ENCODE measurements at places on chromosomes 3 and 15. TPM values are rescaled to one million over a fixed set of nuclear protein-coding genes. Genes with fewer than 3 reads are reported as not detected.

- DNase-seq: no peak
Measured at GRCh38 chr3:121072133-121072532, 164.1 kb downstream of the STXBP5L start.

The FILIP1L gene
- 25.6 TPM for total RNA-seq

The BNC1 gene
- total RNA-seq: not detected

GRCh38 chr15:64284042-64284441 is 71.9 kb downstream of the CSNK1G1 start:
- DNase-seq: no peak

DNA sequence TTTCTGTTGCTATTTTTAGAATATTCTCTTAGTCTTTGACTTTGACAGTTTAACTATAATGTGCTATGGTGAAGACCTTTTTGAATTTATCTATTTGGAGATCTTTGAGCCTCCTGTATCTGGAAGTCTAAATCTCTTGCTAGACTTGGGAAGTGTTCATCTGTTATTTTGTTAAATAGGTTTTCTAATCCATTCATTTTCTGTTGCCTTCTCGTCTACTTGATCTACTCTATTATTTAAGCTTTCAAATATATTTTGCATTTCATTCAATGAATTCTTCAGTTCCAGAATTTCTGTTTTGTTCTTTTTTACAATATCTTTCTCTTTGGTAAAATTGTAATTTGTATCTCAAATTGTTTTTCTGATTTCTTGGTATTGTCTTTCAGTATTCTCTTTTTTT is 47.8 kb downstream of the LEKR1 start:
- DNase-seq: no peak

DNA sequence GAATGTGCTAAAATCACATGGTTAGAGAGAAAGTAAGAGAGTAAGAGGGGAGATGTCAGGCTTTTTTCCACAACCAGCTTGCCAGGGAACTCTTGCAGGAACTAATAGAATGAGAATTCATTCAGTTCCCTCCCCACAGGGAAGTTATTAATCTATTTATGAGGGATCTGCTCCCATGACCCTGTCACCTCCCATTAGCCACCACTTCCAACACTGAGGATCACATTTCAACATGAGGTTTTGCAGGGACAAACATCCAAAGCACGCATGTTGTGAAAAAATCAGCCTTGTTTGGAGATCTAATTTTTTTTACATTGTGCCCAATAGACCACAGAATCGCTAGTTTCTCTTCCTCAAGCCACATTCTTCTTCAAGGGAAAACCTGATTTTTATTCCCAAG is 904.0 kb downstream of the TBL1XR1 start:
- no peak for DNase-seq

- DNase-seq: no peak
Measured at GRCh38 chr3:36677331-36678007, 86.9 kb downstream of the DCLK3 start.

DNA sequence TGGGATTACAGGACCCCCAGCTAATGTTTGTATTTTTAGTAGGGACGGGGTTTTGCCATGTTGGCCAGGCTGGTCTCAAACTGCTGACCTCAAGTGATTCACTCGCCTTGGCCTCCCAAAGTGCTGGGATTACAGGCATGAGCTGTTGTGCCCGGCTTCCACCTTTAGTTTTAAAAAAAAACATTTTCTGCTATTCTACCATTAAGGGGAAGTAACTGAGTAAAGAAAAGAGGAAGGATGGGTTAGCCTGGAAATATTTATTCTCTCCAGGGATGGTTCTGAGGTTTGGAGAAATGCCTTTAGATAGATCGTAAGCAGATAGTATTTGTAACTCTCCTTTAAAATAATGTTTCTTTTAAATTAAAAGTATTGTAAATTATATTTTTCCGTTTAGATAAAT is 3.1 kb downstream of the AP4E1 start:
- no peak for DNase-seq

The DUOXA2 gene
- not detected for total RNA-seq

The SEMA5B gene
- 19.8 TPM for total RNA-seq

DNA sequence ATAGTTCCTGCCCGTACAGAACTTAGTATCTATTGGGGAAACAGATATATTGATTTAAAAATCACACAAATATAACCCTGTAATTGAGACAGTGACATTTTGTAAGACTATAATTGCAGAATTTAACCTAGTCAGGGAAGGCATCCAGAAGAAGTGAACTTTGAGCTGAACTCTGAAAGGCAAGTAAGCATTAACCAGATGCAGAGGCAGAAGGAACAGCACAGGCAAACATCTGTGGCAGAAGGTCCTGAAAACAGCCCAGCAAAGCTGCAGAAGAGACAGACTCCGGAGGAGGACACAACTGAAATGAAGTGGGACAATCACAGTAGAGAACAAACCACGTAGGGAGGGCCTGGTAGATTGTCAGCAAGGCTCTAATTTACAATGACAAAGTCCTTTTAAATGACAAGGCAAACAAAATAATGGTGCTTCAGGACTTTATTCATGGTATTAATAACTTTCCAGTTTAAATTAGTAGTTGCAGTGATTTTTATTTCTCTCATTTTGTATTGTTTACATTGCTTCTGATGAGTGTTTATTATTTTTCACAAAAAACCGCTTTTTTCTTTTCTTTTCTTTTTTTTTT is 14.5 kb downstream of the BCL2A1 start:
- DNase-seq: no peak
